T-helper 1 cell treated with Interleukin-12 subunit alpha and Interleukin-12 subunit beta and Interleukin-4 antibody, amounts not matched to agents 30 ng/mL and 1 ng/mL, for 36 hours (primary cell): ENCODE measurements at places on chromosomes 16 and 17. TPM values are rescaled to one million over a fixed set of nuclear protein-coding genes. Genes with fewer than 3 reads are reported as not detected.

The RND2 gene
- not detected in 2 replicates for total RNA-seq

The STH gene
- not detected in 2 replicates for total RNA-seq

The GGA3 gene
- total RNA-seq, result 80.3 and 88.6 TPM in 2 replicates

The SECTM1 gene
- total RNA-seq, result 9.9 and 12.2 TPM in 2 replicates

The MYCBPAP gene
- total RNA-seq, result 7.5 and 8.2 TPM in 2 replicates

The SUZ12 gene
- 57.7 and 59.3 TPM in 2 replicates for total RNA-seq

The RNPS1 gene
- 260 and 261 TPM in 2 replicates for total RNA-seq

The KRT13 gene
- not detected in 2 replicates for total RNA-seq

The ZPBP2 gene
- total RNA-seq, result 0.22 TPM in 1 of 2 replicates, not detected in the other
